ENCODE measurements at places on chromosomes 1 and 21.

- no peak for DNase-seq
Observed at GRCh38 chr1:58769809-58770320, 14.0 kb downstream of the JUN start.

- DNase-seq: no peak
Observed at GRCh38 chr1:154703170-154703569, 95.2 kb upstream of the ADAR start.

DNA sequence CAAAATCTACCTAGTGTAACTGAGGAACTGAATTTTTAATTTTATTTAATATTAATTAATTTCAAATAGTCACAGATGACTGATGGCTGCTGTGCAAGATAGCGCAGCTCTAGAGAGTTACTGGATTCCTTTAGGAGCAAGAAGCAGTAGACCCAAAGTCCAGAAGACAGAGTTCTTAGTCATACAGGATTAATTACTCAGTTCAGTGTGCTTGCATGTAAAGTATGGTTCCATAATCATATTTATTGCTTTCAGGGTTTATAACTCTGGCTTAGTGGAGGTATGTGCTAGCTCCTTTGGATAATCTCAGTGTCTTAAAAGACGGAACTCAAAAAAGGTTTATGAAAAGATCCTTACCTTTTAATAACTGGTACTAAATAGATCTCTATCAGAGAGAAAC is 17.4 kb downstream of the CEPT1 start:
- DNase-seq: peak; percentile 14

DNA sequence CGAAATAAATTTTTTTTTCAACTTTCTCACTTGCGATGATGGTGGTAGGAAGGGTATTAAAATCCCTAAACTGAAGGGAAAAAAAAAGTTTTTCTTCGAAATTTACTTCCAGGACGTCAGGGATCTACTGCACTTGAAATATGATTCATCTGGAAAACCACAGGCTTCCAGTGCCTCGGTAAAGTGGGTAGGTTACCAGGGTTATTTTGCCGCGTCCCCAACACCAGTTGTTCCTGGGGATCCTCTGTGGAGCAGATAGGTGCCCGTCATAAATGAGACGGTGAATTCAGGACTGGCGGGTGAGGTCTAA is 773 bp downstream of the RABIF start:
- peak; percentile 31 for DNase-seq

GRCh38 chr1:204321665-204322064 is 38.1 kb downstream of the PLEKHA6 start:
- DNase-seq: peak; percentile 41

GRCh38 chr1:1058088-1058905 is 15.8 kb downstream of the RNF223 start:
- DNase-seq: no peak

DNA sequence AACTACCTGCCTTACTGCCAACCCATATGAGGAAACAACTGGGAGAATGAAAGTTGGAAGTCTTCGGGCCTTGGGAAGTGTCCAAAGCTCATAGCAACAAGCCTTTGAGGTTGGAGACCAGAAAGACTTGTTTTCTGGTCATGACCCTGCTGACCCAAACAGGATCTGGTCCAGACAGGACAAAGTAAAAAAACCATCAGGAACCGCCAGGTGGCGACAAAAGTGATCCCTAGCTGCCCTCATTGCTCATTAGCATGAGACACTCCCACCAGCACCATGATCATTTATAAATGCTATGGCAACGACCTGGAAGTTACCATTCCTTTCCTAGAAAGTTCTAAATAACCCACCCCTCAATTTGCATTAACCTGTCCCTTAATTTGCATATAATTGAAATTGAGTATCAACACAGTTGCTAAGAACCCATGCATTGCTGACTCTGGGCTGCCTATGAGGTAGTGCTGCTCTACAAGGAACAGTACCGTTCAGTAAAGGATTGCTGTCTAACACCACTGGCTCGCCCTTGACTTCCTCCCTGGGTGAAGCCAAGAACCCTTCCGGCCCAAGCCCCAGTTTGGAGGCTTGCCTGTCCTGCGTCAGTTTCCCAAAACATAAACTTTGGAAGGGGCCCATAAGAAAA is 89.0 kb downstream of the URB2 start:
- peak; percentile 31 for DNase-seq

DNA sequence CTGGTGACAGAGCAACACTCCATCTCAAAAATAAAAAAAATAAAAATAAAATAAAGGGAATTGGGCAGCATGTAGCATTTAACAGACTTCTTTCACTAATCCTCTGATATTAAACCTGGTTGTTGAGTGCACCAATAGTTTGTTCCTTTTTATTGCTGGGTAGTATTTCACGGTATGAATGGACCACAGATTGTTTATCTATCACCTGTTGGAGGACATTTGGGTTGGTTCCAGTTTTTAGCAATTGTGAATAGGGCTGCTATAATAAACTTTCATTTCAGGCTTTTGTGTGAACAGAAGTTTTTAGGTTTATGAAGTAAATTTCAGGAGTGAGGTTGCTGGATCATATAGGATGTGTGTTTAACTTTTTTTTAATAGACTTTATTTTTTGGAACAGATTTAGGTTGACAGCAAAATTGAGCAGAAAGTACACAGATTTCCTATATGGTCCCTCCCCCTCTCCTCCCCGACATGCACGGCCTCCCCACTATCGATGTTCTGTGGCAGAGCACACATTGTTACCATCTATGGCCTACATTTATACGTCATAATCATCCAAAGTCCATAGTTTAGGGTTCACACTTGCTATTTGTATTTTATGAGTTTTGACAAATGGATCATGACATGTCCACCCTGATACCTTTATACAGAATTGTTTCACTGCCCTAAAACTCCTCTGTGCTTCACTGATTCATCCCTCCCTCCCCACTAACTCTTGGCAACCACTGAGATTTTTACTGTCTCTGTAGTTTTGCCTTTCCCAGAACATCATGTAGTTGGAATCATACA is 66.1 kb upstream of the TMPRSS2 start:
- no peak for DNase-seq

DNA sequence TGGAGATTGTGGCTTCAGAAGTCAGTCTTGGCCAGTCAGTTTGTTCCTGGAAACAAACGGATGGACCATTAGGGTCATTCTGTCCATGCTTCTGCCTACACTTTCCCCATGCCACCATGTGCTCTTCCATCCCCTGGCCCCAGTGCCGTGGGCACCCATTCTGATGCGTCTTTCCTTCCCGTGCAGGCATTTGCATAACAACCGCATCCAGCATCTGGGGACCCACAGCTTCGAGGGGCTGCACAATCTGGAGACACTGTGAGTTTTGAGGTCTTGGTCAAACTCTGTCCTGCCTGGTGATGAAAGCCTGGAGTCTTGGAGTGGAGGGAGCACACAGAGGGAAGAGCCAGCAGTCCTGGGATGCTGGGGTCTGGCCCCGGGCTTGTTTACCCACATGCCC is 61.1 kb downstream of the UBE2T start:
- no peak for DNase-seq

GRCh38 chr21:14683063-14683462 is 136.9 kb upstream of the SAMSN1 start:
- DNase-seq: no peak

GRCh38 chr1:94819238-94819944 is 766 bp upstream of the SLC44A3 start:
- no peak for DNase-seq

DNA sequence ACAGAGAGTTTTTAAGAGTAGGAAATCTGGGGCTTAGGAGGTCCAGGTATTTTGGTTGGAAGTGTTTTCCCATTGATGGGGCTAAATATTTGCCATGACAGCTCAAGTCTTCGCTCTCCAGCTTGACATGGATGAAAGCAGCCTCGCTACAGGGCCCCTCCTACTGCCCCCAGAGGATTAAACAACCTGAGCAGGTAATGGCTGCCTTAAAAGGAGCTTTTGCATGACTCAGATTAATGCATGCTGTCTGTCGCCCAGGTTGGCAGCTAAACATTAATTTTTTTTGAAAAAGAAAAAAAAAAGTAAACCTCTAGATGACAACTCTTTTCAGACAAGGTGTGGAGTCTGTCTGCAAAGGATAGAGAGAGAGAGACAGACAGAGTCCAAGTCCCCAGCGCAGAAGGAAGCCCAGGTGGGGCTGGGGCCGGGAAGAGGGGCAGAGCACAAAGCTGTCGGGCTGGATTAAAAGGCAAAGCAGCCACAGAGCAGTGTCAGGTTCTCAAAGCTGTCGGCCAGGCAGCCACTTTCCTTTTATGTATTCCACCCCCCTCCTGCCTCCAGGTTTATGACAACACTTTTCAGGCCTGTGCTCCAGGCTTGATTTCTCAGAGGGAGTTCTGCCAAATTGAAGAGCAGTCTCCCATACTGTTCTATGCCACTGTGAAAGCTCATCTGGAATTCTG is 127.9 kb downstream of the CLIC6 start:
- DNase-seq: peak; percentile 60

- DNase-seq: no peak
Observed at GRCh38 chr1:46084553-46085451, 47.6 kb downstream of the PIK3R3 start.

DNA sequence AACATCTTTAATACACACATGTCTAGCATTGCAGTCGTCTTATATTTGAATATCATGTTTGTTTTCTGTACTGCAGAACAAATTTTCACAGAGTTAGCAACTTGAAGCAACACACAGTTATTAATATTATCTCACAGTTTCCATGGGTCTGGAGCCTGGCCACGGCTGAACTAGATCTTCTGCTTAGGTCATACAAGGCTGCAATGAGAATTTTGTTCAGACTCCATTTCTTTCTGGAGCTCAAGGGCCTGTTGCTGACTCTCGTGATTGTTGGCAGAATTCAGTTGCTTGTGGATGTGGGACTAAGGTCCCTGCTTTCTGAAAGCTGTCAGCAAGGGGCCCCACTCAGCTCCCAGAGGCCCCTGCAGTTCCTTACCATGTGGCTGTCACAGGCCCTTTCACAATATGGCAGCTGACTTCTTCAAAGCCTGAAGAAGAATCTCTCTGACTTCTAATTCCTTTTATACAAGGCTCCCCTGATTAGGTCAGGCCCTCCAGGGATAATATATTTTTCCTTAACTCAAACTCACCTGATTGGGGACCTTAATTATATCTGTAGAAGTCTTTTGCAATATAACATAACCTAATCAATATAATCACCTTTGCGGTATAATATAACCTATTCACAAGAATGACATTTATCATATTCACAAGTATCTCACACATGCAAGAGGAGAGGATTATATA is 296.3 kb downstream of the NFIA start:
- DNase-seq: no peak

GRCh38 chr1:48000883-48001282 is 3.7 kb upstream of the TRABD2B start:
- no peak for DNase-seq

DNA sequence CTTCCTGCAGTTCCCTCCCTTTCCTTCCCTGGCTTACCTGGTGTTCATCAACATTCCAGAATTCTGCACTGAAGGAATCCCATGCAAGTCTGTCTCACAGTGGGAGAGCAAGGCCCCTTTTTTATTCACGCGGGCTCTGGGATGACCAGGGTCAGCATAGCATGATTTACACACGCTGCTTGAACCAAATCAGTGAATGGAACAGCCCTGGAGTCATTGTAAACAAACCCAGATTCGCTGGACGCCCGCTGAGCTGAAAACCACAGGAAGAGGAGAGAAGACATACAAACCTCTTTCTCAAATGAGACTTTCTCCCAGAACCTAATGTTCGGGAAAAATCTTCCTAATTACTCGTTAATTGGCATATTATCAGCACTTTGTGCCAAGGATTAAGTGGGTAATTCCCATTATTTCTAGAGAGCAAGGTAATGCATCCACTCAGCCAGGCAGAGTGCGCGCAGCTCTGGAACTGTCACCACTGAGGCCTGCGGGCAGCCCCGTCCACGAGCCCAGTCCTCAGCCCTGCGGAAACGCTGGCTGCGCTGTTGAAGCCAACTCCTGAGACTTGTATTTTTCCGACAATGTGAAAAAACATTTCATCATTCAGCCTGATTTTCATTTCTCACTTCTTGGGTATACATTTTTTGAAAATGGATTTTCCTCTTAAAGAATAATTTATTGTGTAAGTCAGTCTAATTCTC is 140.0 kb downstream of the ETS2 start:
- DNase-seq: peak; percentile 54

GRCh38 chr1:54227091-54227602 is 27.2 kb downstream of the MRPL37 start:
- peak; percentile 52 for DNase-seq

DNA sequence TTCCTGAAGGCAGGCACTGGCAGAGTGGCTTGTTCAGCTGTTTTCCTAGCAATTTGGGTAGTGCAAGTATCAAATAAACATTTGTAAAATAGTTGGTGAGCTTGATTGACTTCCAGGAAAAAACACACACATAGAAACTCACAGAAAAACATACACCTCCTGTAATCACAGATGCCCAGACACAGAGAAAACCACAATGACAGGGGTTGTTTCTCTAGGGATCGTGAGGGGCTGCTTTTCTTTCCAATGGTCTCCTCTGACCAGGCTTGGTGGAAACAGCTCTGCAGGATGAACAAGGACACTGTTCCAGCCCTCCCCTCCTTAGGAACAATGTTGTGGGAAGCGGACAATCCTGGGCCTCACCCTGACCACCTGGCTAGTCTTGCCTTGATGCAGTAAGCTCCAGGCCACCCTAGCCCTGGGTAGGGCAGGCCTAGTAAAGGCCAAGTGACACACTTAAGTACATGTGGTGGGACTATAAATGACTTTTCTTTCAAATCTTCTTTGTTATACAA is 142.5 kb upstream of the HMGB4 start:
- no peak for DNase-seq

All from fibroblast of villous mesenchyme (primary cell).